ENCODE measurements at places on chromosomes 1 and 21.

DNA sequence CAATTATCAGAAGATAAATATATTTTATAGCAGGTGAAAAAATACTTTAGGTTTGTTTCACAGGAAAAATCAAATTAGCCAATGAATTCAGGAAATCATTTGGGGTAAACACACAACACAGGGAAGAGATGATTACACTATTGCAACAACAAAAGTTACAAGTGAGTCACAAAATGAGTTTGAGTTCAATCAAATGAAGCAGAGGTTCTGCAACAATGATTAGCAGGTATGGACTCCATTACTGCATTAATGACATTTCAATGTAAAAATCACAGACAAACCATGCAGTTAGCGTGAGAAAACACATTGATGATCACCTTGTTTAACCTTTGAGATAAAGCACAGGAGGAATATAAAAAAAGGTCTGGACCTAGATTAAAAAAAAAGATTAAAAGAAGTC is 9.7 kb downstream of the ADGRL4 start:
- DNase-seq, result no peak

DNA sequence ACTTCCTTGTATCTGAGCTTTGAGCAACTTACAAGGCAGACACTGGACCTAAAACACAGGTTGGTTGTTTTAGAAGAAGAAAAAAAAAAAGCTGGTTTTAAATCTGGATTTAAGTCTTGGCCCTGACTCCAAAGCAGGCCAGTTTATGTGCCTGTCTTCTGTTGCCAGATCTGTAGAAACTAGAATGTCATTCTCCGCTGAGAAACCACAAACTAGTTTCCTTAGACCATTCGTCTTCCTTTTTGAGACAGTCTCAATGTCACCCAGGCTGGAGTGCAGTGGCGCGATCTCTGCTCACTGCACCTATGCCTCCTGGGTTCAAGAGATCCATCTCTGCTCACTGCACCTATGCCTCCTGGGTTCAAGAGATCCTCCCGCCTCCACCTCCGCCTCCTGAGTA is 33.9 kb downstream of the APP start:
- no peak for DNase-seq

- no peak for DNase-seq
These were observed 653 bp downstream of the CASP9 start for GRCh38 chr1:15523104-15524020.

DNA sequence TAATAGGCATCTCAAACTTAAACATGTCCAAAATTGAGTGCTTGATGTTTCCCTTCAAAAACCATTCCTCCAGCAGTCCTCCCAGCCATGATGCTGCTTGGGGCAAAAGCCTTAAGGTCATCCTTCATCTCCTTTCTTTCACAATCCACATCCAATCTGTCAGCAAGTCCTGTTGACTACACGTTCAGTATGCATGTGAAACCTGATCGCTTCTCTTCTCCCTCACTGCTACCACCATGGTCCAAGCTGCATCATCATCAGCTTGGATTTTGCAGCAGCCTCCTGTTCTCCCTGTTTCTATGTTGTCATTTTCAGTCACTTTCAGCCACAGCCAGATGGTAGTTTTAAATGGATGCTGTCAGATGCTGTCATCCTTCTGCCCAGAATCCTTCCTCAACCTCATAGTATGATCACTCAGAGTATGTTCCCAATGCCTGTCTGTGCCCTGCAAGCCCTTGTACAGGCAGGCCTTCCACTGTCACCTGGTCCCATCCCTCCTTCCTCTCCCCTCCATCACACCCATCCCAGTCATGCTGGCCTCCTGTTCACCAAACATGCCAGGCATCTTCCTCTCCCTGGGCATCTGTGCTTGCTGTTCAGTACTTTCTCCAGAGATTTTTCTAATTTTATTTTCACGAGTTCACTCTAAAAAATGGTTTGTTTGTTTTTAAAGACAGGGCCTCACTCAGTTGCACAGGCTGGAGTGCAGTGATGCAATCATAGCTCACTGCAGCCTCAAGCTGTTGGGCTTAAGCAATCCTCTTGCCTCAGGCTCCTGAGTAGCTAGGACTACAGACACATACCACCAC is 66.0 kb downstream of the SYDE2 start:
- DNase-seq, result no peak

DNA sequence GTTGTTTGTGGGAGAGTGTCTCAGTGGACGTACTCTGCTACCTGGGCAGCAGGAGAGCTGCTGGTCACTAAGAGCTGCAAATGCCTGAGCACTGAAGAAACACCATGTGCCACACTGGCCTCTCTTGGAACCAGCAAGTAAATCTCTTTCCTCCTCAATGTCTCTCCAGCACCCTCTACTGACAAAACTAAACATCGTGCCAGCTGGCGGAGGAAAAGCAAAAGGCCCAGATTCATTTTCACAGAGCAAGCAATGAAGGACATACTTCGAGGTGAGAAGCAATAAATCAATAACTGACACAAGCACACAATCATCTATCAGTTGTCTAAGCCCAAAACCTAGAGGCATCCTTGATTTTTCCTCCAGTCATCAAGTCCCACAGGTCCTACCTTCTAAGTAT is 78.1 kb downstream of the RERE start:
- DNase-seq, result no peak
